Midbrain (tissue), 1 donor: ENCODE measurements at places on chromosomes 4 and X.

GRCh38 chr4:154578919-154579318 lies 11.6 kb downstream of the FGA start:
- no peak for DNase-seq

DNA sequence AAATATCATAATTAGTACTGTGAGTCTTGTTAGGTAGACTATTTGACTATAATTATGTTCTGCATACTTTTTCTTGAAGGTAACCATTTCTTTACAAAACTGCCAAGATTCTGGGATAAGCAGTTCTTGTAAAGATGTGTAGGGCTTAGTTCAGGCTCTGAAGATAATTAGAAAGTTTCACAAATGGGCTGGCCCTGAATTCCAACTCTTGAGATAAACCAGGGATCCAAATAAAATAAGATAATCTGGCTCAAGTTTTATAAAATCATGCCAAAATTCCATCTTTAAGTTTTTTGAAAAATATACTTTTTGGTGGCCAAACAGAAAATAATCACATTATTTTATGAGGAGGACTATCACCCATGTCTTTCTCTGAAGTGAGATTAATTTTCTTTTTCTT lies 35.5 kb upstream of the GLRB start:
- no peak for DNase-seq

DNA sequence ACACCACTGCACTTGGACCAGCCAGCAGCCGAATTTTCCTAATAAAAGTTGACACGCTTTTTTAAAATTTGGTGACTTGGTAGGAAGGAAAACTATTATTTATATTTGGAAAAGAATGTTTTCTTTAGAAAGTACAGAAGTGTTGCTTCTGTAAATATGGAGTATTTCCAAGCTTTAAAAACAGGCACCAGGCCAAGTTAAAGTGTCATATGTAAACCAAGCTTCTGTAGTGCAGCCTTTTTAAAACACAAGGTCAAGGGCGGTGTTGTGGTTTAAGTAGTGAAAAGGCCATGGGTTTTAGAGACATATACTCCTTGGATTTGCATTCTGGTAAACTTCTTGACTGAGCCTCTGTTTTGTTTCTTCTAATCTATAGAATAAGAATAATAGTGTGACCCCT lies 62.7 kb downstream of the TRIM2 start:
- DNase-seq: no peak

DNA sequence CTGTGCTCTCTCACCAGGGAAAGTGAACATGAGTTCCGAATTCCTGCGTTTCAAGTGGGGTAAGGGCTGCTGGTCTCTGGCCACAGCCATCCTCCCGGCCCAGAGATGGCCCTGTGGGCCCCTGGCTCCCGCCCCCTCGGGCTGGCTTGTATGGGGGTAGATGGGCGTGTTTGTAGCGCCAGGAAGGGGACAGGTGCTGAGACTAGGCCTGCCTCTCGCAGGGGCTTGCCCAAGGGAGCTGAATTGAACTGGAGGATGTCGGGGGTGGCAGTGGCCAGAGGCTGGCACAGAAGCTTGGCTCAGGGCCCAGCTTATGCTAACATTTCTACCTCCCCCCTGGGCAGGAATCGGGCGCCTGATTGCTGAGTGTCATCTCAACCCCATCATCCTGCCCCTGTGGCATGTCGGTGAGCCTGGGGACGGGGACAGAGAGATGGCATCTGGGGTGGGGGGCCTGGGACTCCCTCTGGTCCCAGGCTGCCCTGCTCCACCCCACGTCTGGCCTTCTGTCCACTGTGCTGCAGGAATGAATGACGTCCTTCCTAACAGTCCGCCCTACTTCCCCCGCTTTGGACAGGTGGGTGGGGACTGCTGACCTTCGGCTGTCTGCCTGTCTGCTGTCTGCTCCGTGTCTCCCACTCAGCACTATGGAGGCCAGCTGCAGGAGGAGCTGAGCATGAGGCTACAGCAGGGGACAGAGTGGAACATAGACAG lies 8.5 kb downstream of the TAFAZZIN start:
- no peak for DNase-seq

GRCh38 chrX:19990151-19990555 lies 708 bp downstream of the BCLAF3 start:
- DNase-seq: no peak

GRCh38 chrX:40617566-40617965 lies 5.7 kb upstream of the MPC1L start:
- DNase-seq: no peak

DNA sequence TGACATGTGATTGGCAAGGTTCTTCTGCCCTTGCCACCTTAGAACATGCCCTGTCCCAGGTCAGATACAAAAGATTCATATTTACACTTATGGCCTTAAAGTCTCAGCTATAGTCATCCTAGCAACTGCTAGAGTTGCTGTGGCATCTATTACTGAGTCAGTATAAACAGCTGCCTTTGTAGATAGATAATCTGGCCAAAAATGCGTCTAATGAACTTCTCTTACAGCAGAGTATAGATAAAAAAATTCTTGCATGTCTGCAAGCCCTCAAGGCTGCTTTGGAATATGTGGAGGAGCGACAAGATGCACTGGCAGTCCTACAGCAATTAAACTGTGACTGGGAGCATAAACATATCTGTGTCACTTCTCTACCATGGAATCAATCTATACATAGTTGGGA lies 1209.7 kb upstream of the PABPC4L start:
- no peak for DNase-seq

- no peak for DNase-seq
Observed at GRCh38 chrX:150577174-150577573, 8.8 kb downstream of the MTM1 start.
